Fibroblast of lung (primary cell): ENCODE measurements at places on chromosomes 1 and 21. TPM values are rescaled to one million over a fixed set of nuclear protein-coding genes. Genes with fewer than 3 reads are reported as not detected.

The BMP8A gene
- total RNA-seq: 0.26 and 0.33 TPM in 2 replicates

The NMNAT2 gene
- total RNA-seq: under 0.01 TPM in 2 replicates

The LDLRAD1 gene
- total RNA-seq: not detected in 2 replicates

The ATP5PF gene
- 40.3 and 46.6 TPM in 2 replicates for total RNA-seq

The GJA9 gene
- under 0.01 TPM in 1 of 2 replicates, not detected in the other for total RNA-seq

The VPS72 gene
- 42.9 and 47.5 TPM in 2 replicates for total RNA-seq

The LCE3D gene
- not detected in 2 replicates for total RNA-seq

The S100A3 gene
- 1.8 and 6.8 TPM in 2 replicates for total RNA-seq

The ODF2L gene
- total RNA-seq: 25.9 and 27.0 TPM in 2 replicates

The NEK7 gene
- 72.9 and 90.5 TPM in 2 replicates for total RNA-seq

The PDXK gene
- 46.2 and 47.4 TPM in 2 replicates for total RNA-seq

The USH2A gene
- under 0.01 TPM in 2 replicates for total RNA-seq
